ENCODE measurements at places on chromosomes 5 and 9.
A peak's percentile ranks its signal among the peaks of the same experiment; 100 is the strongest.

- peak; percentile 69 for DNase-seq
Observed at GRCh38 chr5:181224390-181225229, 1.5 kb downstream of the TRIM41 start.

- DNase-seq = no peak
Observed at GRCh38 chr5:135705141-135705631, 126.4 kb upstream of the CXCL14 start.

- DNase-seq = no peak
Observed at GRCh38 chr5:96236051-96236450, 197.0 kb downstream of the PCSK1 start.

DNA sequence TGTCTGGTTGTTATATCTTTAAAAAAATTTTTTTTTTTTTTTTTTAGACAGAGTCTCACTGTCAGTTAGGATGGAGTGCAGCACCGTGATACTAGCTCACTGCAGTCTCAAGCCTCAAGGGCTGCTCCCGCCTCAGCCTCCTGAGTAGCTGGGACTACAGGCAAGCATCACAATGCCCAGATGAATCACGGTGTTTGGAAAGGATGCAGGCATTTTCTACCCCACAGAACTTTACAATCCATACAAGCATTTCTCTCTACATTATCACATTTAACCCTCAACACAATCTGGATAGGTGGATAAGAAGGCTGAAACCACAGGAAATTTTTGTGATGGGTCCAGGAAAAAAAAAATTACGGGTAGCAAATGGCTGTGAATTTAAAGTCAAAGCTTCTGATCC is 5.8 kb upstream of the PCA3 start:
- DNase-seq = no peak
